ENCODE measurements at places on chromosomes 7 and 10.

- DNase-seq, result no peak
These were observed 70.0 kb upstream of the ZMIZ2 start for GRCh38 chr7:44678471-44679179.

- DNase-seq, result no peak
These were observed 116.0 kb downstream of the ATRNL1 start for GRCh38 chr10:115209133-115209532.

GRCh38 chr10:62919776-62920175 is 103.6 kb upstream of the EGR2 start:
- DNase-seq, result no peak

GRCh38 chr7:18861514-18862118 is 255.8 kb downstream of the TWIST1 start:
- no peak for DNase-seq

DNA sequence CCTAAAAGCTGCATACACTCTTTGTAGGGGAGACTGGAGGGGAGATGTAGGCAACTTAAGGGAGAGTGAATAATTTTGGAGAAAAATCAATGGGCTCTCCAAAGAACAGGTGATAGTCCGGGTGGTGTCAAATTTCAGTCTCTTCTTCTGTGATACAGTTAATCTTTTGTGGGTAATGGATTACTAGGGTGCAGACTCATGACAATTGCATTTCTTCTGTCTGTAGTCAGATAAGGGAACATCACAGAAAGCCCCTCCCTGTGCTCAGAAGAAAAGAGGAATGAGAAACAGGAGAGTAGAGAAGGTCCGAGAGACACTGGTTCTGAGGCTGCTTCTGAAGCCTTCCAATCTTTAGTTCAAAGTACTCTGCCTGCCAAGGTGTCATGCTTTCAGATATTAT is 1140.7 kb upstream of the LRRN3 start:
- no peak for DNase-seq

- DNase-seq, result no peak
These were observed 111.5 kb downstream of the PRPF18 start for GRCh38 chr10:13698217-13698616.

DNA sequence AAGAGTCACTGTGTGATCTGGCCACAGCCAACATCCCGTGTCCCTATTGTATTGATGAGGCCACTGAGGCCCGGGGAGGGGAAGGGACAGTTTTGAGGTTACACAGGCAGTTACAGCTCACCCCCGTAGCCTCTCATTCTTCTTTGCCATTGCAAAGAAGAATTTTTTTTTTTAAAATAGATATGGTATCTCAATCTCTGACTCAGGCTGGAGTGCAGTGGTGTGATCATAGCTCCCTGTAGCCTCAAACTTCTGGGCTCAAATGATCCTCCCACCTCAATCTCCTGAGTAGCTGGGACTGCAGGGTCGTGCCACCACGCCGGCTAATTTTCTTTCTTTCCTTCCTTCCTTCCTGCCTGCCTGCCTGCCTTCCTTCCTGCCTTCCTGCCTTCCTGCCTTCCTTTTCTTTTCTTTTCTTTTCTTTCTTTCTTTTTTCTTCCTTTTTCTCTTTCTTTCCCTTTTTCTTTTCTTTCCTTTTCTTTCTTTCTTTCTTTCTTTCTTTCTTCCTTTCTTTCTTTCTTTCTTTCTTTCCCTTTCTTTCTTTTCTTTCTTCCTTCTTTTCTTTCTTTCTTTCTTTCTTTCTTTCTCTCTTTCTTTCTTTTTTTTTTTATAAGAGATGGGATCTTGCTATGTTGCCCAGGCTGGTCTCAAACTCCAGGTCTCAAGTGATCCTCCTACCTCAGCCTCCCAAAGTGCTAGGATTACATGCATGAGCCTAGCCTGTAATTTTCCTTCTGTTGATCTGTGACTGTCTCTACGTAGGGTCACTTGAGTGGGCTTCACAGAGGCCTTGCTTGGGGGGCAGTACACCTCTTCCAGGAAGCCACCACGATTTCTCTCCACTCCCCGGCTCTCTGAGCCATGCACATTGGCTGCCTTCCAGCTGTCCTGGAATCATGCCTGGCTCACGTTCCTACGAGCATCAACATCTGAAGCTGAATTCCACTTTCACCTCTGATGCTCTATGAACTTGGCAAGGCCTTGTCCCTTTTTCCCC is 31.3 kb downstream of the TMEM270 start:
- peak; percentile 64 for DNase-seq

DNA sequence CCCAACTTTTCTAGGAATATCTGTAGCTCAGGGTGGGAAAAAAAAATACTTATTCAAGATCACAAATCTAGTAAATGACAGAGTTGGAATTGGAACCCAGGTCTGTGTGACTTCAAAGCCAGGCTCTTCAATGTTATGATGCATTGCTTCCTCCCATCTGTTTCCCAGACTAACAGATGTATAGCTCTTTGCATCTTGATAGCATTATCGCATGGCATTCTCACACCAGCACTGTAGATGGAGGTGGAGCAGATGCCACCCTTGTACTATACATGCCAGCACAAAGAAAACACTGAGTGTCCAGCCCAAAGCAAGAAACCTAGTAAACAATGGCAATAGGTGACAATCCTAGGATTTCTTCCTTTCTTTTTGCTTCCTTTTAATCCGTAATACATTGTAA is 497.3 kb downstream of the NEBL start:
- no peak for DNase-seq

DNA sequence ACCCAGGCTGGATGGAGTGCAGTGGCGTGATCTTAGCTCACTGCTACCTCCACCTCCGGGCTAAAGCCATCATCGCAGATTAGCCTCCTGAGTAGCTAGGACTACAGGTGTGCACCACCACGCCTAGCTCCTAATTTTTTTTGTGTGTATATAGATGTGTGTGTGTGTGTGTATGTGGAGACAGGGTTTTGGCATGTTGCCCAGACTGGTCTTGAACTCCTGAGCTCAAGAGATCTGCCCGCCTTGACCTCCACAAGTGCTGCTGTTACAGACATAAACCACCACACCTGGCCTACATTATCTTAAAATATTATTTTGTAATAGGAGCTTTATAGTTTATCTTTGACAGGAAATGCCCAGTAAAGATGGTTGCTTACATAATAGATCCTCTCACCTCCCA is 25.0 kb downstream of the FOXP2 start:
- no peak for DNase-seq

- no peak for DNase-seq
These were observed 12.7 kb upstream of the FOXL3 start for GRCh38 chr7:277228-277627.

GRCh38 chr10:124092250-124092859 is 1.0 kb downstream of the CHST15 start:
- DNase-seq, result peak; percentile 13

- DNase-seq, result no peak
These were observed 67.0 kb downstream of the GSDME start for GRCh38 chr7:24690251-24690650.

DNA sequence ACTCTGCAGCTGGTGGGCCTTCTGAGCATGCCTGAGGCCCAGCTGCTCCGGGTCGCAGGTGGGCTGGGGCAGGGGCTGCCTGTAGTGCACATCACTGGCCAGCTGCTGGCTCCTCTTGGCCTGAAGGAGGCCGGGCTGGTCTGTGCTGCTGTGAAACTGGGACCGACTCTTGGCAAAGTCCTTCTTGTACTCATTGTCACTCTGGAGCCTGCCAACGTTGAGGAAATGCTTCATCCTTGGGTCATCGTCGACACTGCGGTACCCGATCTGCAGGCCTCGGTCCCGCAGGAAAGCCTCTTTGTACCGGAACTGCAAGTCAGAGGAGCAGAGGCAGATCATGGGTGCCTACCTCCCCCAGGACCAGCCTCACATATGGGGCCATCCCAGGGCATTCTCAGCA is 37.7 kb downstream of the HABP2 start:
- DNase-seq, result no peak

GRCh38 chr7:126569402-126569801 is 683.3 kb downstream of the GRM8 start:
- DNase-seq, result no peak

- no peak for DNase-seq
These were observed 193.4 kb upstream of the STEAP4 start for GRCh38 chr7:88500131-88500530.

DNA sequence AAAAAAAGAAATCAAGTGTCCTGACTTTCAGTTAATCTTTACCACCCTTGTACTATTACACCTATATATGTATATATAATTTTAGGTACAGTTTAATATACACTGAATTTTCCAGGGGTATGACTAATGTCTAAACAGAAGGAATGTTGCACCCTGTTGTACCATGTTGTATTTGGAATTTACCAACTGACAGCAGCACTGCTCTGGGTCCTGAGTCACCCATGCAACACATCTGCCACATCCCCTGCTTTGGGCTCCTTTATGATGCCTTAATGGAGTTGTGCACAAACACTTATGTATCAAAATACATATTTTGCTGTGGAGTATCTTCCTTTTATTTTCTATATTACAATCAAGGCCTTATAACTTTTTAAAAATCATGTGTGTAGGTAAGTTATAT is 21.2 kb downstream of the YAE1 start:
- DNase-seq, result no peak

DNA sequence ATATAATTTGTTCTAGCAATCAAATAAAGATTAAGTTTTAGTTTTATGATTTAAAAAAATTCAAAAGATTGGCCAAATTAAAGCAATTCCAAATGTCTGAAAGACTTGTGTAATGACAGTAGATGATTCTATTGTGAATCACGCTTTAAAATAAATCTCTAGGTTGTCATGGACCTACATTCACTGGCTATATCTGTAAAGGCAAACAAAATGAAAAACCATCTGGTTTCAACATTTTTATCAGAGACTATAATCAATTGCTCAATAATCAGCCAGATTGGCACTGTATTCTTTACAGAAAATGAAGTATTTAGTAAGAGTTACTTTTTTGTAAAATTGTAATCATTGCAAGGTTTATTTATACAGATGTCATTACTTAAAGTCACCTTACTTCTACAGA is 60.7 kb downstream of the DGKB start:
- DNase-seq, result no peak

DNA sequence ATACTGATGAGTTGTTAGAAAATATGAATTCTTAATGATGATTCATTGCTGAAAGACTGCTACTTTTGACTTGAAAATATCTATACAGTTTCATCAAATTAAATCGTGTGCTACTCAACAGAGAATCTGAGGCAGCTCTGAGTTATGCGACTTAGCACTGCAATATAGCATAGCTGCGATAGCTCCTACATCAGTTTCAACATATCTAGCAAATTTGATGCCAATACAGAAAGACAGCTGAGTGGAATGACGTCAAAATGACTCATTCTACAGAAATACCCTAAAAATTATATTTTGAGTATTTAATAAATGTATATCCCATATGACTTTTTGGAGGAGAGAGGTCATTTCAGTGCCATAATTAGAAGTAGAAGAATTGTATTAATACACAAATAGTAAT is 1.1 kb upstream of the TARP start:
- no peak for DNase-seq

GRCh38 chr7:134427896-134428295 is 31.0 kb downstream of the AKR1B1 start:
- DNase-seq, result no peak

DNA sequence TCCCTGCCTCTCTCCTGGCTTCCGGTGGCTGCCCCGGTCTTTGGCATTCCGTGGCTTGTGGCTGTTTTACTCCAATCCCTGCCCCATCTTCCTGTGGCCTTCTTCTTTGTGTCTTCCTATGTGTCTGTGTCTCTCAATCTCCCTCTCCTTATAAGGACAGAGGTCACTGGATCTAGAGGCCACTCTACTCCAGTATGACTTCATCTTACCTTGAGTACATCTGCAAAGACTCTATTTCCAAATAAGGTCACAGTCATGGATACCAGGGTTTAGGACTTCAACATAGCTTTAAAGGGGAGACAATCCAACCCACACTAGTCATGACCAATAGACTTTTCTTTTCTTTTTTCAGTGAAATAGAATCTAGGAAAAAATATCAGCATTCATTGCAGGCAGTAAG is 153.3 kb upstream of the INSYN2A start:
- no peak for DNase-seq

GRCh38 chr7:143245123-143245522 is 18.1 kb upstream of the GSTK1 start:
- DNase-seq, result no peak
